ENCODE measurements at places on chromosomes 3 and 15.

DNA sequence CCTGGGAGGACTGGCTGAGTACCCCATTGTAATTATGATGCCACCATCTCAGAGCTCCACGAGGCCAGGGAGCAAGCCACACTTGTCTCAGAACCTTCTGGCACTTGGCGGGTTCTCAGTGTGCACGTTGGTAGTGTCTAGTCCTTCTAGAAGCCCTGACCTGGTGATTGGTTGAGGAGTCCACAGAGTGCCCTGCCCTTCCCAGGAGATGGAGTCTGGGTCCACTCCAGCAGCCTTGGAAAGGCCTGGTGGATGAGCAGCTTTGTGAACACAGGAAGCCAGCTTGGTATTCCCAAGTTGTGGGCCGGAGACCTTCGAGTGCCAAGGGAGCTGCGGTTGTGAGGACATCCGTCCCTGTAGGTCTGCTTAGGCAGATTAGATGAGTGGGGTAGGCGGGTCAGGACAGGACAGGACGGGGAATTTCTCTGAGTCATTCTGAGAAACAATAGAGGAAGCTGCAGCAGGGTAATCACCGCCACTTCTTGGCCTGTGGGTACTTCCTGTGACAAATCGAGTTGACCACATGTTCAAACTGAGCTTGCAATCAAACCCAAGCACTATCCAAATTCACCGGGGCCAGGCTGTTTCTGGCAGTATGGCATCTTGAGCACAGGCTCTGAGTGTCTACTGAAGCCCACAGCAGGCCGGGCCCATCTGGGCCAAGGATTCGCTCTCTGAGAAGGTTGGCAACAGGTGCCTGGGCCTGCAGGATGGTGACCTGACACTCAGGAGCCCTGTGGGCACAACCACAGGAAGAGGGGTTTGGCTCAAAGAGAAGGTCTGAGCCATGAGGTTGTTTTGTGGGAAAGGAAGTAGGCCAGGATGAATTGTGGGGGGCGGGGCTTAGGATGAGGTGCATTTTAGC, 71.5 kb upstream of the PLXNA1 start:
- peak; percentile 16 for DNase-seq

DNA sequence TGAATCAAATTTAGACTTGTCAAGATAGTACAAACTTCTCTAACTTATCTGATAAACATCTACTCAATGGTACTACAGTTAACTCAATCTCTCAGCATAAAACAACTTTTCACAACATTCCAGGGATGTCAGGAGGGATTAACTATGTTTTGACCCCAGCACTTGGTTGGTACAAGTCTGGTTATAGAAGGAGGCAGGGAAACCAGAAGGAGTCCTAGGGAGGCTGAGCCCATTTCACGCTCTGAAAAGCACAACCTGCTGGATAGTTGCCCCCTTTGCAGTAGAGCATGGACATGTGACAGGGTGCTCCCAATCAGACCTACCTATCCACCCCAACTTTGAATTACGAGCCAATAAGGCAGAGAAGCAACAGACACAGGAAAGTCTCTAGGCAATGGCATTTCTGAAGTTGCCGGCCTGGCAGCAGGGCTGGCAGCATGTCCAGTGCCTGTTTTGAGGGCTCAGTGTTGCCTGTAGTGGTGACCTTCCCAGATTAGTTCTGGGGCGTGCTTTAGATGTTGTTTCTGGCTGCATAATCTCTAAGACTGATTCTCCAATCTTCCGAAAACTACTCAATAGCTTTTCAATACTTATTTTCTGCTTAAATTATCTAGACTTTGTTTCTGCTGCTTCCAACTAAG, 8.2 kb downstream of the ANKUB1 start:
- no peak for DNase-seq

DNA sequence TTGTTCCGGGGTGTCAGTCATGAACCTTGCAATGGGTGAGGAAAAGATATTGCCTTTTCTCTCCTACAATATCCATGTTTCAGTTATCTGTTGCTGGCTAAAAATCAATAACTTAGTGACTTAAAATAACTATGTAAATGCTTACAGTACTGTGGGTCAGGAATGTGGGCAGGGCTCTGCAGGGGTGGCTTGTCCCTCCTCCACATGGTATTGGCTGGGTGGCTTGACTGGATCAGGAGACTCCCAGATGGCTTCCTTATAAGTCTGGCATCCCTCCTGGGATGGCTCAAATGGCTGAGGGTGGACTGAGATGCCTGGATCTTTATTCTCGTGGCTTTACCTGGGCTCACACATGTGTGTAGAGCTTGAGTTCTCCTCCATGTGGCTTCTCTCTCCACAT, 47.5 kb downstream of the GTPBP8 start:
- DNase-seq = no peak

DNA sequence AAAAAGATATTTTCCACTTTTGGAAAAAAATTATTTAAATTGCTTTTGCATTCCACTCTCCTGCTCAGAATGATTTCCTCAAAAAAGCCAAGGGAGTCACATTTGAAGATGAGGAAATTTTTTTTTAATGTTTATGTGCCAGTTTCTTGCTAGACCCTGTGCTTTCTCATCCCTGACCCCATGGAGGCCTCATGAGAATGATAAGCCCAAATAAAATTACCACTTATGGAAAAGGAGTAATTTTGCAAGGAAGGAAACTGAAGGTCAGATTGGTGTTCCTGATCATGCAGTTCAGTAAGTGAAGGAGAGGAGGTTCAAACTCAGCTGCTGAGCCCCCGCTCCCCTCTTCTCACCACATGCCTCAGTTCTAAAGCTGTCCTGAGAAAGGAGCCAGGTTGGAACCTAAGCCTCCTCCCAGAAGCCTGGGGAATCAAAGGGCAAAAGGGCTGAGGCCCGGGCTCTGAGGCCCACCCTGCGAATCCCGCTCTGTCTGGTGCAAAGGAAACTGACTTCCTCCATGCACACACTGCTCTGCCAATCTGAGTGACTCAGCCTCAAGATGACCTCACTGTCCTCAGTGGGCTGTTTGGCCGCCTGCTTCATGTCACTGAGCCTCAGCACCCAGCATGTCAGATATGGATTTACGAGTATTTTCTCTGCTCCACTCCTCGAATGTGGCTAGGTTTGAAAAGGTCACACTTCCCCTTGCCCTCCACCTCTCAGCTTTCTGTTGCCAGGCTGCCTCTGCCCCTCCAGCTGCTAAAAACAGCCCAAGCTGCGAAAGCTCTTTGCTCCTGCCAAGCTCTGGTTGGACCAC, 56.9 kb upstream of the FLNB start:
- no peak for DNase-seq

GRCh38 chr15:58201516-58201915, 63.3 kb downstream of the AQP9 start:
- no peak for DNase-seq

- DNase-seq = no peak
Observed at GRCh38 chr3:53819163-53819868, 26.9 kb downstream of the CHDH start.

DNA sequence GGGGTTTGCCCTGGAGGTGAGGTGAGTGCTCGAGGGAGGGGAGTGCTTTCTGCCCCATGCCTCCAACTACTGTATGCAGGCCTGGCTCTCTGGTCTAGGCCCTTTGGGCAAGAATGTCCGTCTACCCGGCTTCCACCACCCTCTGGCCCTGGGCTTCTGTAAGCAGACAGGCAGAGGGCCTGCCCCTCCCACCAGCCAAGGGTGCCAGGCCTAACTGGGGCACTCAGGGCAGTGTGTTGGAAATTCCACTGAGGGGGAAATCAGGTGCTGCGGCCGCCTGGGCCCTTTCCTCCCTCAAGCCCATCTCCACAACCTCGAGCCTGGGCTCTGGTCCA, 9.4 kb downstream of the DLL4 start:
- DNase-seq = no peak

GRCh38 chr3:195012571-195012970, 258.4 kb downstream of the XXYLT1 start:
- no peak for DNase-seq

DNA sequence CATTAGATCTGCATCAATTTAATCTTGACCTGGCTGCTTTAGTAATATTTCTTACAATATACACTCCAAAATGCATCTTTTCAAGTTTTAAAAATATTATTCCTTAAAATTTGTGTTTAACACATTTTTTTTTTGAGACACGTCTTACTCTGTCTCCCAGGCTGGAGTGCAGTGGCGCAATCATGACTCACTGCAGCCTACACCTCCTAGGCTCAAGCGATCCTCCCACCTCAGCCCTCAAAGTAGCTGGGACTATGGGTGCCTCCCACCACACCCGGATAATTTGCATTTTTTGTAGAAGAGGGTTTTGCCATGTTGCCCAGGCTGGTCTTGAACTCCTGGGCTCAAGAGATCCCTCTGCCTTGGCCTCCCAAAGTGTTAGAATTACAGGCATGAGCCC, 73.6 kb downstream of the ETV5 start:
- DNase-seq = no peak

GRCh38 chr3:124862006-124862405, 25.2 kb downstream of the ITGB5 start:
- no peak for DNase-seq

DNA sequence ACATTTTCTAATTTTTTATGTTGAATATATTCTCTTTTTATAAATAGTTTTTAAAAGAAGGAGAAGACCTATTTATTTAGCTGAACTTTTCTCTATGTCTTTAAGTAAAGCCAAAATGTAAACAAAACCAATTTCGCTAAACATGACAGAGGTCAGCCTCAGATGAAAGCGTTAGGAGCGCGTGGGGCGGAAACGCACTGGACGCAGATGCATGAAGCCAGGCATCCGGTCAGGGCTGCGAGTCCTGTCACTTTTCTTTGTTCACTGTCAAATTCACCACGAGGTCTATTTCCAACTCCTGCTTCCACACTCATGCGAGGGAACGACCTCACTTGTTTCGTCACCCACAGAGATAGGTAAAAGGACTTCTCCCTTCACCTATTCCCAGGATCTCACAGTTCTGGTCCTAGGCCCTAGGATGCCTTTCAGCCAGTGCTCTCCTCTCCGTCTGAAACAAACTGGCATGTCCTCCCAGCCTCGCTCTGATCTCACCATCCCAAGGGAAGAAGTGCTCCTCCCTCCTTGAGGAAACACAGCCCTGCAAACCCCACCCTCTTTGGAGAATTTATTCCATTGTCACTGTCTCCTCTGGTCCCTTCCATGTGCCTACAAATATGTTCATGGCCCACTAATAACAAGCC, 57.9 kb downstream of the ITGB5 start:
- no peak for DNase-seq

DNA sequence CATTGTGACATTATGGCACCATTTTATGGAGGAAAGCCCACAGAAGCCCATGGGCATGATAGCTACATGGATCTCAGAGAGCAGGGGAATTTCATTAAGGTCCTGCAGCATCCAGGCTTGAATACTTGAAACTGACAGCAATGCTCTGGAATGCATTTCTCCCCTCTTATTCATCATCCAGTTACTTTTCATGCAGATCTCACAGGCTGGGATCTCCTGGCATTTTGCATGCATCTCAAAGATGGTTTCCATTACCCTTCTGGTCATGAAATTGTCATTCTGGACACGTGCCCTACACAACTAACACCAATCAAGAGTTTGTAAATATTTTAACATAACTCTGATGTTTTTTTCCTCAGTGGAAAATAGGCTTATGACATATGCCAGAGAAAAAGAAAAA, 32.4 kb downstream of the VGLL3 start:
- DNase-seq = no peak

DNA sequence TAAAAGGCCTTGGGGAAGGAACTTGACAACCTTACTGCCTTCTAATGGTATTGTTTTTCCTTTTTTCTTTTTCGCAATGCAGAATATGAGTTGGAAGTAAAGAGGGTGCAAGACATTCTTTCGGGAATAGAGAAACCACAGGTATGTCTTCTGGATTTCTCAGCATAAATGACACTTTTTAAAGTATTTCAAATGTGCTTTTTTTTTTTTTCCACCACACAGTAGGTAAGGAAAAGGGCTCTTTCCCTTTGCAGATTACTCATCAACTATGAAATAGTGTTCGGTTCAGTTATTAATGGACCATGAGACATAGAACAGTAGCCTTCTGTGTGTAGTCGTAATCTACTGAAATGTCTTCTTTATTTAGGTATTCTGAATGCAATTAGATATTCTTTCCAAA, 162.4 kb downstream of the GHSR start:
- DNase-seq = no peak

- DNase-seq = no peak
Observed at GRCh38 chr3:175702956-175703355, 843.8 kb downstream of the NAALADL2 start.

- no peak for DNase-seq
Observed at GRCh38 chr15:45387380-45388007, 9.2 kb upstream of the GATM start.

GRCh38 chr15:77984446-77984861, 93.1 kb downstream of the TBC1D2B start:
- DNase-seq = no peak

GRCh38 chr15:90868261-90868689, at the start of gene FURIN:
Gene FURIN, plus strand, starts transcription at chr15:90868588. Its CDS starts 7,153 bp downstream, at chr15:90875741.
- DNase-seq = no peak

GRCh38 chr3:20935791-20936190, 749.8 kb upstream of the SGO1 start:
- DNase-seq = no peak

DNA sequence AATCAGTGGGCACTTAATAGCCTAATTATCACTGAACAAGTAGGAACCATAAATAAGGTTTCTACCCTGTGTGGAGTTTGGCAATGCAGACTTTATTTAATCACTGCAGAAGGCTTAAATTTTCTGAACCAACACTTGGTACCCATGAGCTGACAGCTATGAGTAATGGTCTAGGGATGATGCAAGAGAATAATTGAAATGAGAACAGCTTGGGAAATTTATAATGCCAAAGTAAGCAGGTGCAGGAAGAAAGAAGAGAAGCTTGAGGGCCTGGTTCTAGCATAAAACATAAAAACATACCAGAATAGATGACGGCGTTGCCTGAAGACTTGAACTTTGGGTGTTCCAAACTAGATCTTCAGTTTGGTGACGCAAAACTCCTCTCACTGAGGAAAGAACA, 67.0 kb downstream of the IMPG2 start:
- DNase-seq = no peak

- DNase-seq = no peak
Observed at GRCh38 chr3:57383406-57383805, 90.9 kb upstream of the ASB14 start.

GRCh38 chr3:110855207-110855606, 216.4 kb upstream of the NECTIN3 start:
- DNase-seq = no peak

GRCh38 chr3:42855219-42855546, 20.5 kb downstream of the CYP8B1 start:
- DNase-seq = no peak

- no peak for DNase-seq
Observed at GRCh38 chr3:23314981-23315762, 112.0 kb downstream of the UBE2E2 start.

- DNase-seq = no peak
Observed at GRCh38 chr3:37198996-37199395, 24.6 kb upstream of the LRRFIP2 start.

DNA sequence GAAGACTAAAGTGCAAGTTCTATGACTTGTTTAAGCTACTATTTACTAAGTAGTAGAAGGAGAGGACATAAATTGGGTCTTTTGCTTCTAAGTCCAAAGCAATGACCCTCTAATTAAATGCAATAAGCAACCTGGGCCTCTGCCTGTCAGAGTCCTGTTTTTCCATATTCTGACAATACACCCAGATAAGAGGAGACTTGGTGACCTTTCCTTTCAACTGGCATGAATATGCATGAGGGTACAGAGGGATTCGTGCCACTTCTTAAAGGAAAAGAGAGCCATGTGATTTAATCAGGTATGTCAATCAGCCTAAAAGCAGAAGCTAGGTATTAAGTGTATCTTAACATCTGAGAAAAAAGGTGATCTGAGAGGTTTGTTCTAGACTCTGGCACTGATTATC, 50.7 kb upstream of the FGF7 start:
- no peak for DNase-seq

GRCh38 chr3:105351821-105352220, 14.9 kb upstream of the ALCAM start:
- no peak for DNase-seq

- no peak for DNase-seq
Observed at GRCh38 chr15:33154351-33155166, 40.0 kb downstream of the FMN1 start.
